ENCODE measurements at places on chromosomes 13 and 19. TPM values are rescaled to one million over a fixed set of nuclear protein-coding genes. Genes with fewer than 3 reads are reported as not detected.

The C19orf73 gene
- 0.48 TPM for total RNA-seq

The CAPNS1 gene
- total RNA-seq, result 525 TPM

The PDCD2L gene
- total RNA-seq, result 16.4 TPM

The PDE4C gene
- 0.33 TPM for total RNA-seq

The CEACAM8 gene
- total RNA-seq, result not detected

The NUDT15 gene
- total RNA-seq, result 23.1 TPM

The LIM2 gene
- total RNA-seq, result not detected

The CCDC8 gene
- 0.29 TPM for total RNA-seq

The YJEFN3 gene
- 0.48 TPM for total RNA-seq

The NBEA gene
- total RNA-seq, result 1.7 TPM

The ENOX1 gene
- 0.65 TPM for total RNA-seq

The CACNA1A gene
- 0.65 TPM for total RNA-seq

The TYROBP gene
- total RNA-seq, result not detected

The PTPRH gene
- total RNA-seq, result 0.65 TPM

The KCNN4 gene
- total RNA-seq, result not detected

The NCAN gene
- not detected for total RNA-seq

The ANGPTL8 gene
- not detected for total RNA-seq

The SHISA7 gene
- total RNA-seq, result not detected

The SHISA2 gene
- 0.98 TPM for total RNA-seq
